HEK293T (cell line): ENCODE measurements at places on chromosomes 6 and 20.

DNA sequence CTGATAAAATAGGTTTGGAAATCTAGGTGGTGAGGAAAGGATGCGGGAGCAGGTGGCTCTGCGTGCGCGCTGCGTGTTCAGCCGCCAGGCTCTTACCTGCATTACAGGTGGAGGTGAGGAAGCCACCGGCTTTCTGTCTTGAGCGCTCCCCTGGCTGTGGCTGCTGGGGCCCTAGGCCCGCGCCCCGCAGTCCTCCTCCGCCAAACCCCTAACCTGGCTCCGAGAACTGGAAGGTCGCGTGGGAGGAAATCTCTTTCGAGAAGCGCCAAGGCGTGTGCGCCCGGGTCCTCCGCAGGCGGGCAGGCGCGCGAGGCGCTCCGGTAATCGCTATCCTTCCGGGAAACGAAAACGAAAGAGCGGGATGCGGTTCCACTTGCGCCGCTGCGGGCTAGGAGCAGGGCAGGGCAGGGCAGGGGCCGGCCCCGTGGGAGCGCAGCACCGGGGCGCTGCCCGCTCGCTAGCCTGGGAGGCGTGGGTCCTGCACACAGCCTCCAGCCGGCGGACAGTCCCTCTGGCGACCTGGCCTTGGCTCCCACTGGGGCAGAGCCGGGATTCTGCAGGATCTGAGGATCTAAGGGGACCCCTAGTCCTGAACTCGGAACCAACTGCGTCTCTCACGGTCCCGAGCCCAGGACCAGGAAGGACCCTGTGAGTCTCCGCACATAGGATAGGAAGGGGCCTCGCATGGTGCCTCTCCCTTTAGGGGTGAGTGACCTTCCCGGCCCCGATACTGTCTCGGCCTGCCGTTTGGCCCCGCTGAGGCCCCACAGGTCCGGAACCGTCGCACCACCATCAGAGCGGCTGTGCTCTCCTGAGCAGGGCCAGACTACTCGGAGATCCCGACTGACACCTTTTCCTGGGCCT lies at the start of gene ETV7:
TSS of gene ETV7 (minus strand) at position 230 of the 864 bp plus-strand sequence. CDS start at position 102, 128 bp downstream.
- no peak for DNase-seq

- DNase-seq: no peak
Measured at GRCh38 chr20:38671701-38672292, 52.5 kb upstream of the SLC32A1 start.

DNA sequence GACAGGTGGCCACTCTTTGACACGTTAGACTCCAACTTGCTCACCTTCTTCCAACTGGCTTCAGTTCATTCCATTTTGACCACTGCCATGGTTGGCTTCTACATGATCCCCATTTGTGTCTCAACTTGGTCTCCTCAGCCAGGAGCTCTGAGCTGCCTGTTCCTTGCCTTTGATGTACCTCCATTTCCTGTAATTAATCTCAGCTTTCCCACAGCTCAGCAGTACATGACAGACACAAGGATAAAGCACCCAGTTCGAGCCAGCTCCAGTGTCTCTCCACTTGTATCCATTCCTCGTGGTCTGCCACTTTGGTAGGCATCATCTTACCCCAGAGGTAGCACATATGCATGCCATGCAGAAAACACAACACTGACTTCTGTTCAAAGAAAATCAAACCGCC lies 161.0 kb downstream of the TSHZ2 start:
- no peak for DNase-seq

DNA sequence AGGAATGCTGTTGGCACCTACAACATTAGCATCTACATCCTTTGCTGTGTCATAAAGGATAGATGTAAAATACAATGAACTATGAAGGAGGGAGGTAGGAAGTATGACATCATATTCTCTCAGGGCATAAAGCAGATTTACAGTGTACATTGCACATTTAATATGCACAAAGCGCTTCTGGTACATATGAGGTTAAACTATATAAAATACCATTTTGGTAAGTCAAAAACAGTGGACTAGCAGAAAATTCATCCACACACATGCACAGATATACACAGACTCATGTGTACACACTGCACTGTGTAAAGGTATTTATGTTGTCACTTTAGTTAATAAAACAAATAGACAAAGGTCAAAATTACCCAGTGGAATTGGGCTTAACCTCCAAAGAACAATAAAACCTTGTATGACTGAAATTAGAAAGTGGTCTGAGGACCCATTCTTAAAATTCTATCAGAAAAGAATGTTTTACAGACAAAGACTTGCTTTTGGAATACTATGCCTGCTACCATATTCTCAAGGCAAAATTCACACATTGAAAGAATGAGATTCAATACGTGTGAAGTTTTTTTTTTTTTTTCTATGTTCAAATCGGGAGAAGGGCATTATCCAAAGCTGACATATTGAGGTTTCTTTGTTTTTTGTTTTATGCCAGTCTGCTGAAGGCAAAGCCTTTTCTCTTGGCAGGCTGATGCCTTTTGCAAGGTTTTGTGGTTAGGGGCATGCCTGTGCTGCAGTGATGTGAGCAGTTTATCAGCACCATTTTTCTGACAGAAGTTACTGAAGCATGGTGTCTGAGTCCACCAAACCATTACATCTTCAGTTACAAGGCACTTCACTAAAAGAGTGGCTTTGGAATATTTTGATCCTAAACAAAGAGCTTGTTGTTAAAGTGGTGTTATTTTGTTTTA lies 199.0 kb downstream of the PLCB1 start:
- no peak for DNase-seq

DNA sequence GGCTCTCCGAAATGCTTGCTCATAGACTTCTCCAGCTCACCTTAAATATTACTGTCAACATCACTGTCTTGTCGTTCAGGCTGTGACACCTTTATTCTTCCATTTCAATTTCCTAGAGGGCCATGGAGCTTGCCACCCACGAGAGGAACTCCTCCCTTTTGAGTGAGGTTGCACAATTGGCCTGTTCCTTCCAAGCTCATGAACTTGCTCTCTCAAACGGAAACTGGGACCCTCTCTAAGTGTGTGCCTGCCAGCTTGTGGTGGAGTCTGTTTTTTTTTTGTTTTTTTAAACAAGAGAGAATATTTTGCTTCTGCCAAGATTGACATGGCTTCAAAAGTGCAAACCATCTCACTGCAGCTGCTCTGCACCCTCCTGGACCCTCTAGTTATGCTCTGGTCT lies 19.3 kb upstream of the IYD start:
- DNase-seq: no peak

GRCh38 chr6:30610065-30610464 lies 7.0 kb downstream of the PPP1R10 start:
- DNase-seq: no peak

DNA sequence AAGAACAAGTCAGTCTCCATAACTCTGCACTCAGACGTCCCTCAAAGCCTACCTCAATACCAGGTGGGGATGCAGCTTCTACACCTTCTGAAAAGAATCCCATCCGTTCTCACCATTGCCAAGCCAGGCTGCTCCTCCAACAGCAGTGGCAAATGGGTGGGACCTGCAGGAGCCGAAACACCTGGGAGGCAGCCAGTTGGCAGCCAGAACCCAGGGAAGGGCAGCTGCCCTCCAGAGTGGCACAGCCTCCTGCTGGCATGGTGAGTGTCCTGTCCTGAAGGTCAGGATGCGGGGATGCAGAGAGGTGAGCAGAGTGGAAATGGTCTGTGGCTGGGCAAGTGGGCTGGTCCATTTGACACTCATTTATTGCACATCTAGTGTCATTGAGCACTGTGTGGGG lies 210.6 kb upstream of the CDH4 start:
- no peak for DNase-seq

GRCh38 chr6:130758813-130759212 lies 68.4 kb upstream of the SMLR1 start:
- DNase-seq: no peak

- DNase-seq: no peak
Measured at GRCh38 chr6:149950423-149950822, 8.6 kb downstream of the ULBP2 start.

- no peak for DNase-seq
Measured at GRCh38 chr6:87182940-87183339, 27.6 kb downstream of the ZNF292 start.

DNA sequence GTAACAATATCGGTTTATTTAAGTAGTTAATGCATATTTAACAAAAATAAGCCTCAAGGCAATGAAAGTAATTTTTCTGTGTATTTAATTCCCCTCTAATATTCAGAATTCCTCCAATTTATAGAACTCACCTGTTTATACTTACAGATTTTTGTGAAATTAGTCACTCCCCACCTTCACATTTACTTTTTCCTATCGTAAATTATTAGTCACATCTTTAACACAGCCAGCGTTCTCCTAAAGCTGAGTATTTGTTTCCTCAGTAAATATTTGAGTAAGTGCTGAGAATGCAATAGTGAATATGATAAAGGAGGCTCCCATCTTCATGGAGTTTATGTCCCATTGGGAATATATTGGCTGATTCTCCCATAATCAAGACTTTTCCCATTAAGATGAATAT lies 88.0 kb downstream of the SYCP2 start:
- no peak for DNase-seq

- DNase-seq: no peak
Measured at GRCh38 chr20:10729785-10730184, 56.0 kb upstream of the JAG1 start.

GRCh38 chr6:28443112-28443773 lies at the start of gene ZSCAN23:
TSS of gene ZSCAN23 (minus strand) at chr6:28443491. CDS start at chr6:28436266, 7,225 bp downstream.
- peak; percentile 87 for DNase-seq

DNA sequence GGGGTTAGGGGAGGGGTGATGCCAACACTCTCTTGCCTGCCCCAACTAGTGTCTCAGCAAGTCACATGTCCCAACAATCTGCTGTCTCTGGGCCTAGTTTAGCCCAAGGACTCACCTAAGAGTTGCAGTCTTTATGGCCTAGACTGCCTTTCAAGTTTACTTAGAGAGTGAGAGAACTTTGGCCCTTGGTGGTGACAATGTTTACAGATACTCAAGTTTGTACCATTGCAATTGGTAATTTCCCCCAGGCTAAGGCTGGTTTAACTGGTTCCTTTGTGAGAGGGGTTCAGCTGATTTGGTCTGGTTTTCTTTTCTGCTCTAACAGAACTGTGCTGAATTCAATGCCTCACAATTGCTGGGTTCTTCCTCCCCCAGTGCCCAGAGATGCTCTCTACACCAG lies 1279.9 kb upstream of the EYS start:
- no peak for DNase-seq

- DNase-seq: no peak
Measured at GRCh38 chr6:79821859-79822258, 125.5 kb downstream of the ELOVL4 start.

- DNase-seq: no peak
Measured at GRCh38 chr6:157879873-157880254, 56.8 kb downstream of the SNX9 start.

- no peak for DNase-seq
Measured at GRCh38 chr6:137737836-137738596, 129.0 kb upstream of the TNFAIP3 start.

- no peak for DNase-seq
Measured at GRCh38 chr6:131823276-131823902, 15.6 kb downstream of the ENPP1 start.

- DNase-seq: peak; percentile 75
Measured at GRCh38 chr6:70166088-70166958, 136.6 kb downstream of the COL9A1 start.

DNA sequence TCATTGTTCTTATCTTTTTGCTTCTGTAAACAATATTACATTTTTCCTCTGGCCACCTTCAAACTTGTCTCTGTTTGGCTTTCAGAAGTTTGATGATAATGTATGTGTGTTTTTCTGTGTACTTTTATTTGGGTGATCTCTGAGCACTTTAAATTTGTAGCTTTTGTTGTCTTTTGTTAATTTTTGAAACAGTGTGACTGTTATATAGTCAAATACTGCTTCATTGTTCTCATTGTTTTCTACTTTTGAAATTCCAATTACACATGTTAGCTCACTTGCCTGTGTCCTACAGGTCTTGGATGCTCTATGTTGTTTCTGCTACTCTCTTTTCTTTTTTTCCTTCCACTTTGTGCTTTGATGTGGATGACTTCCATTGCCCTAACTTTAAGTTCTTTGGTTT lies 460.1 kb upstream of the KHDRBS2 start:
- no peak for DNase-seq

DNA sequence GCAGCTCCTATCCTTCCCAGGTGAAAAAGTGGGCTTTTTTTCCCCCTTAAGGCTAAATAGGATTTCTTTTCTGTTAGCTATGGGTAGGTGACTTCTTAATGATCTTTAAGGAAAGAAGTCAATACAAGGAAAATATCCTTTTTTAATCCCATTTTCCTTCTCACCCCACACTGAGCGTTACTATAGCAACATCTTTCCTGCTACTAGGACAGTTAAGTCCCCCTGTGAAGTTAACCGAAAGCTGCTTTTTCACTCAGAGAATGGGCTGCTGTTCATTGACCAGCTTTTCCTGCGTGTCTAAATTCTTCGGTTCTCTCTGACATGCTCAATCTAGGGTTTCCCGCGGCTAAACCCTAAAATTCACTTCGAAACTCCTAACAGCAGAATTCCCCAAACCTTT lies 173.1 kb upstream of the AGPAT4 start:
- DNase-seq: no peak

GRCh38 chr6:26172608-26172968 lies 85.4 kb downstream of the HFE start:
- DNase-seq: no peak

- DNase-seq: no peak
Measured at GRCh38 chr20:17128206-17128605, 98.6 kb upstream of the PCSK2 start.

- no peak for DNase-seq
Measured at GRCh38 chr6:127247114-127248096, 19.3 kb upstream of the RNF146 start.
